EL (cell line): ENCODE measurements at places on chromosomes 4 and X.
A peak's percentile ranks its signal among the peaks of the same experiment; 100 is the strongest.

DNA sequence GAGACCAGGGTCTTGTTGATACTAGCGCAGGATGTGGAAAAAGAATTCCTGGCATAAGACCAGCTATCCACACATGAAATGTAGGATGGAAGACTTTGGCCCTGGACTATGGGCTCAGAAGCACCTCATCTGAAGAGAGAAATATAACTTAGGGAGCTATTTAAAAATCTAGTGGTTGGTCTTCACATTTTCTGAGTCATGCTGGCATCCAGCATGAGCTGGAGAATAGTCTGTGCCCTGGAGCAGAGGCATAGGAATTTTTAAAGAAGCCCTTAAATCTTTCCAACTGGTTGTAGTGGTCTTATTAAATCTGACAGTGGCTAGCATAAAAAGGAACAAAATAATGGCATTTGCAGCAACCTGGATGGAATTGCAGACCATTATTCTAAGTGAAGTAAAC is 86.3 kb downstream of the SMARCA5 start:
- peak; percentile 13 for DNase-seq

- no peak for DNase-seq
Measured at GRCh38 chr4:48041535-48042137, 25.1 kb downstream of the NIPAL1 start.

DNA sequence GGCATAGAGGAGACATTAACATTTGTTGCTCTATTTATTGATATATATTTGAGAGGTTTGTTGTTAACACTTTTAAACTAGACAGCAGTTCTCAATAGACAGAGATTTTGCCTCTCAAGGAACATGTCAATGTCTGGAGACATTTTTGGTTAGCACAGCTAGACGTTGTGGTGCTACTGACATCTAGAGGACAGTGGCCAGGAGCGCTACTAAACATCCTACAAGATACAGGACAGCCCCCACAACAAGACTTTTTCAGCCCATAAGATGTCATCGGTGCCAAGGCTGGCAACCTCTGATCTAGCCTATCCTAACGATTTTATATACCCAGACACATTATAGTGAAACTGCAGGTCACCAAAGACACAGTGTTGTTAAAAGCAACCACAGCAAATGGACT is 18.4 kb upstream of the CTSO start:
- DNase-seq = peak; percentile 23

DNA sequence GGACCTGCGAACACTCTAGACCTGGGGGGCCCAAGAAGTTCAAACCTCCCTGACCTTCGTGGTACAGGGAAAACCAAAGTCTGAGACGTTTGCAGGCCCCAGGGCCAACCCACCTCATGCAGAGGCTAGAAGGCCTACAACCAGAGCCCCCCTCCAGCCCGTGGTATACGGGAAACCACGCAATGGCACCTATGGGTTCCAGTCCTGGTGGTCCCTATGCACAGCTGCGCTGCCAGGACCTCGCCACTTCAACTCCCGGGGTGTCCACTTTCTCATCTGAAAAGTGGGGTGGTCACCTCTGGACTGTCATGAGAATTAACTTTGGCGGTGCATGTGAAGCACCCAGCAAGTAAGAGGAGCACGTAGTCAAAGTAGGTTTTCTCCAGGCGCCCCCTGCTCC is 8.4 kb upstream of the MSX1 start:
- DNase-seq = no peak

GRCh38 chrX:84108584-84108983 is 79.4 kb downstream of the RPS6KA6 start:
- no peak for DNase-seq
